ENCODE measurements at places on chromosomes 2 and 18.

DNA sequence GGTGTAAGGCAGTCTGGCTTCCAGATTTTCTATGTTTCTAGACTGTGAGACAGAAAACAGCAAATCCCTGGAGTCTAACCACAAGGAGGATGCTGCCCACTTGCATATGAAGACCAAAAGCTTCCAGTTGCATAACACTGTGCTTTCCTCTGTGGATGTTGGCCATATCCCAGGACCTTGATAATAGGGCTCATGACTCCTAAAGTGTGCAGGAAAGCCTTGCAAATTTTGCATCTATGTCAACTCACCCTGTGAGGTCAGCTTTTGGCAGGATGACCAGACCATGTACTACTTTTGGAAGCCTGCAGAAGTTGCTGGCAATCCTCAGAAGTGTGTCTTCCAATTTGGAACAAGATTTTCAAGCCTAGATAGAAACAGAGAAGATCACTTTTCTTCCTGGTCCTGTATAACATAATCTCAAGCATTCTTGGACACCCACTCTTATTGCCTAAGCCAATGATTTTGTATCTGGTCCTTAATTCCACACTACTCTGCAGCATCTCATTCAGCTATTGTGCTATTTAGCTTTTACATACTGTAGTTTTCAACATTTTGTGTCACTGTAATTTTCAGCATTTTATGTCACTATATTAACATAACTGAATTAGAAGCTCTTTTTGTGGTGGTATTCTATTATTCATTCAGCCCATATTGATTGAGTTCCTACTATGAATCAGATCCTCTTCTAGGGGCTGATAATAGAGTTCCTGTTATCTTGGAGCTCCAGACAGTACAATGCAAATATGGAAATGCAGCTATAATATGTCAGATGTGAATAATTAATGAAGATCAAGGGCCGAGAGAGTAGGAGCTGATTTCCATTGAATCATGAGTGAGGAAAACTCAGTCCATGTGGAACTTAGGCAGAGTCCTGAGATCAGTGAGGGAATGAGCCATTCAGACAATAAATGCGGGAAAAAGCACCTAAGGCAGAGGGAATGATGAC is 85.3 kb upstream of the RAB27B start:
- no peak for DNase-seq

DNA sequence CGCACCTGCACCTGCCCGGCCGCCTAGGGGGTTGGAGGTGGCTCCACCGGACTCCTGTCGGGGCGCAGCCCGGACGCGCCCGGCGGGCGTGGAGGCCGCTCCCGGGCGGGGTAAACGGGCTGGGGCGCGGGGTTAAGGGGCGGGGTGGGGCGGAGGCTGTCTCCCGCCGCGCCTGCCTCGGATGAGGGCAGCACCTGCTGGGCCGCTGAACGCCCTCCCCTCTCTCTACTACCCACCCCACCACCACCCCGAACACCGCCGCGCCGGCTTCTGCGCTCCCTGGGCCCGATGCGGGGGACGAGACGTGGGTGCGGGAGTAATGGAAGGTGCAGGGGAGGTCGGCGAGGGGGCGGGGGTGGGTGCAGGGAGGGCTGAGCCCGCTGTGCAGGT is 224.8 kb upstream of the ID2 start:
- DNase-seq: no peak

DNA sequence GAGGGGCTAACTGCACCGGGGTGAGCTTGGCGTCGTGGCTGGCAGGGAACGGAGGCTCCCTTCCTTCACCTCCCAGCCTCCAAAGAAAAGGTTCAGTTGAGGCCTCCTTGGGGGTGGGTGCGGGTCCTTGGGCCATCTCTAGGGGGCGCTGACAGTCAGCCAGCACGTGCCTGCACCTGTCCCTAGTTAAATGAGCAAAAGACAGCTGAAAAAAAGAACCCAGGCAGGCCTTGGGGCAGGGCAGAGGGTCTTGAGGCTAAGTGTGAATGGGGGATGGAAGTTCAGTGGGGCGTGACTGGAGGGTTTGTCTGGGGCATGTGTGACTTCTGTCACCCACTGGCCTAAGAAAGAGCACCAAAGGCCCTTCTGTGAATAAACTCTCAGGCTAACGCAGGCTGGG is 56.4 kb downstream of the ZFP36L2 start:
- DNase-seq: peak; percentile 77

- no peak for DNase-seq
These were observed 2.9 kb upstream of the SERPINB4 start for GRCh38 chr18:63646936-63647335.

GRCh38 chr2:3462493-3463104 is 56.7 kb downstream of the ADI1 start:
- no peak for DNase-seq

DNA sequence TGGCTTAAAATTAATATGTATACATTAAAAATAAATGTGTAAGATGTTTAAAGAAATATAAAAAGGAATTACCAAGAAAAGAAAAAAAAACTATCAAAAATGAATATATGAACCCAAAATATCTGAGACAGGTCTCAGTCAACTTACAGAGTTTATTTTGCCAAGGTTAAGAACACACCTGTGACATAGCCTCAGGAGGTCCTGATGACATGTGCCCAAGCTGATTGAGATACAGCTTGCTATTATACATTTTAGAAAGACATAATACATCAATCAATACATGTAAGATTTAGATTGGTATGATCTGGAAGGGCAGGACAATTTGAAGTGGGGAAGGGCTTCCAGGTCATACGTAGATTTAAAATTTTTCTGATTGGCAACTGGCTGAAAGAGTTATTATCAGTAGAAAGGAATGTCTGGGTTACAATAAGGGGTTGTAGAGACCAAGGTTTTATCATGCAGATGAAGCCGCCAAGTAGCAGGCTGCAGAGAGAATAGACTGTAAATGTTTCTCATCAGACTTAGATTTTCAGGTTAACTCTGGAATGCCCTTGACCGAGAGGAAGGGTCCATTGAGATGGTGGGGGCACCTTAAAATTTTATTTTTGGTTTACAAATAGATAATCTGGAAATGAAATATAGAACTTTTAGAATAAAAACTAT is 74.7 kb downstream of the EXOC6B start:
- no peak for DNase-seq

GRCh38 chr18:41745166-41746049 is 209.6 kb upstream of the PIK3C3 start:
- no peak for DNase-seq

GRCh38 chr2:4882421-4882820 is 809.8 kb upstream of the SOX11 start:
- DNase-seq: no peak

GRCh38 chr2:181430406-181431118 is 26.6 kb upstream of the ITGA4 start:
- DNase-seq: peak; percentile 72

DNA sequence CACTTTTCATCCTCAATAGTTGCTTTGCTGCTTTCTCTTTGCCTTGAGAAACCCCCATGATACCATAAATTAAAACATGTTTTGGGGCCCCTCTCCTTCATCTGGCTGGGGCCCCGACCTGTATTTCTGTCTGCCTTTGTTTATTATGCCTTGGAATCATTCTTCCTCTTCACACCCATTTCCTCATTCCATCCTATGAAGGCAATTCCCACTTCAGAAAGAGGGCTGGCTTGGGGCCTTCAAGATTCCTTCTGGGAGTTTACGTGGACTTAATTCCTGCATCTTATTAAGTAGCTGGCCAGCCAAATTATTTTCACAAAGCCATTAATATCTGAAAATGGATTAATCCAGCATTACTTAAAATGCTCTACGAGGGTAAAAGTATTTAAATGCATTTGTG is 6.8 kb upstream of the LRRTM1 start:
- DNase-seq: no peak

GRCh38 chr2:109726379-109727270 is 67.5 kb upstream of the RGPD5 start:
- no peak for DNase-seq

- DNase-seq: no peak
These were observed 116.2 kb upstream of the NPAS2 start for GRCh38 chr2:100703739-100704138.

- DNase-seq: no peak
These were observed 598.4 kb downstream of the FBXO15 start for GRCh38 chr18:73549236-73549635.

- no peak for DNase-seq
These were observed 447 bp downstream of the TRAF3IP1 start for GRCh38 chr2:238320648-238321281.

- DNase-seq: no peak
These were observed 95.4 kb upstream of the CHRNA1 start for GRCh38 chr2:174859563-174860169.

DNA sequence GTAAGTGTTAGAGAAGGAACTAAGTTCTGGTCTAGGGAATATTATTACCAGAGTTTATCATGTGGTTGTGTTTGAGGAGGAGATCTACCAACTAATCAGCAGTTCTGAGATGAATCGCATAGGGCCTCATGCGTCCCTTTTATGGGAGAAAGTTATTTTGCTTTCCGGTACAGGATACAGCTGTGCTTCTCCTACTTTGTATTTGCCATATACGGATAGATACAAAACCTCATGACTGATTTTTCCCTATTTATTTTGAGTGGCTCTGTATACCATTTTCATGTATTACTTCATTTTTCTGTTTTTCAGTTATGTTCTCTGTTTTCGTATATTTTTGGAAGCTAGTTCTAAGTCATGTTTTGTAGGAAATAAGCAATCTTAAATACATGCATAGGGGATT is 66.8 kb downstream of the ACSL3 start:
- no peak for DNase-seq

GRCh38 chr2:217662984-217663602 is 339.7 kb downstream of the TNS1 start:
- DNase-seq: no peak

- no peak for DNase-seq
These were observed 19.4 kb downstream of the FASTKD2 start for GRCh38 chr2:206784559-206785353.

GRCh38 chr2:850429-850828 is 100.2 kb upstream of the SNTG2 start:
- DNase-seq: no peak

GRCh38 chr18:33820517-33821371 is 242.7 kb downstream of the ASXL3 start:
- no peak for DNase-seq

DNA sequence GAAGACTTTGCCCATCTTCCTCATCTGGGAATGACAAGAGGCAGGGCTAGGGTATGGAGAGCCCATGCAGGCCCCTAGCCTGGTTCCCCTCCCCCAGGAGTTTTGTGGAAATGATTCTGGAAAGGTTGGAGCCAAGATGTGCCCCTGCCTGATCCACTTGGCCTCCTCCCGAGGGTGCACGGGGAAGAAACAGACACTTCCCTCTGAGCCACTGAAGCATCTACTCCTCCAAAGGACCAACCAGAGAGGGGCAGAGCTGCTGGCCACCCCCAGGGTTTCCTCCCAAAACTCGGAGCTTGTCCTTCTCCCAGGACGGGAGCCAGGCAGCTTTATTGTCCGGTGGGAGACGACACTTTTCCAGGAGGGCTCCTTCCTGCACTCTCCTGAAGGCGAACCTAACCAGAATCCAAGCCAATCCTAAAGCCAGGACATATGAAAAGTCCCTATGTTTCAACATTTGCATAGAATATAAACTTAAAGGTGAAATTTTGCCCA is 149.2 kb upstream of the COPS8 start:
- DNase-seq: no peak

- DNase-seq: no peak
These were observed 29.7 kb downstream of the ASB1 start for GRCh38 chr2:238456449-238456848.

- no peak for DNase-seq
These were observed 13.6 kb downstream of the CDH2 start for GRCh38 chr18:28163201-28163775.

- no peak for DNase-seq
These were observed 157.5 kb upstream of the LMAN1 start for GRCh38 chr18:59516356-59517155.

- DNase-seq: peak; percentile 74
These were observed 223.7 kb downstream of the CYP26B1 start for GRCh38 chr2:71923887-71924533.

DNA sequence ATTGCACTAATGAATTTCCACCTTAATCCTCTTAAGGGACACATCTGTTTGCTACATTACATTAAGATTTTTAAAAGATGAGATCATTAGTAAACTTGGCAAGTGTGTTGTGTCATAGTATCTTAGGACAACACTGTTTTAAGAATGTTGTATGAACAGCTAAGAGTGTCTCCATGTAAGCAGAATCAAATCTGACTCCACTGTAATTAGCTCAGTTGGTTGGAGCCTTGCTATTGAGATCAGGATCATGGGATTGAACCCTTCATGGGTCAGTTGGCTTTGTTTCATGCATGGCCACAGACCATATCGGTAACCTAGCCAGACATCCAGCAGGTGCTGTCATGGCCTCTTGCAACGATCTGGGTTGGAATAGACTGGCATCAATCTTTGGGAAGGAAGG is 5.2 kb downstream of the FHOD3 start:
- no peak for DNase-seq

- DNase-seq: no peak
These were observed 37.8 kb downstream of the HS6ST1 start for GRCh38 chr2:128280901-128281321.

DNA sequence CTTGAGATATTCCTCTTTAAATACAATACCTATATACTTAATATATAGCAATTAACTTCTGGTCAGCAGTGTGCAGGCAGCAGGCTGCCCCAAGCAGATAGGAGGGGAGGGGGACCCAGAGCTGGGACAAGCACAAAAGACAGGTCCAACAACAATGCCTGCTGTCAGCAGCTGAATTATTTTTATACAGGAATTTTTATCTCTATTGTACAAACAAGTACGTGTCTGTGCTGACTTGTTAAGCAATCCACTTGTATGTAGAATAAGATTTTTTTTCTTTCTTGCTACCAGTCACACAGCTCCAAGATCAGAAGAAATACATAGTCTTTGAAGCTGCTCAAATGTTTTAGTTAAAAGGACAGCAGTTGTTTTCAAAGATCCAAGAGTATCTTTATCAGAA is 16.7 kb downstream of the BCL11A start:
- DNase-seq: no peak

DNA sequence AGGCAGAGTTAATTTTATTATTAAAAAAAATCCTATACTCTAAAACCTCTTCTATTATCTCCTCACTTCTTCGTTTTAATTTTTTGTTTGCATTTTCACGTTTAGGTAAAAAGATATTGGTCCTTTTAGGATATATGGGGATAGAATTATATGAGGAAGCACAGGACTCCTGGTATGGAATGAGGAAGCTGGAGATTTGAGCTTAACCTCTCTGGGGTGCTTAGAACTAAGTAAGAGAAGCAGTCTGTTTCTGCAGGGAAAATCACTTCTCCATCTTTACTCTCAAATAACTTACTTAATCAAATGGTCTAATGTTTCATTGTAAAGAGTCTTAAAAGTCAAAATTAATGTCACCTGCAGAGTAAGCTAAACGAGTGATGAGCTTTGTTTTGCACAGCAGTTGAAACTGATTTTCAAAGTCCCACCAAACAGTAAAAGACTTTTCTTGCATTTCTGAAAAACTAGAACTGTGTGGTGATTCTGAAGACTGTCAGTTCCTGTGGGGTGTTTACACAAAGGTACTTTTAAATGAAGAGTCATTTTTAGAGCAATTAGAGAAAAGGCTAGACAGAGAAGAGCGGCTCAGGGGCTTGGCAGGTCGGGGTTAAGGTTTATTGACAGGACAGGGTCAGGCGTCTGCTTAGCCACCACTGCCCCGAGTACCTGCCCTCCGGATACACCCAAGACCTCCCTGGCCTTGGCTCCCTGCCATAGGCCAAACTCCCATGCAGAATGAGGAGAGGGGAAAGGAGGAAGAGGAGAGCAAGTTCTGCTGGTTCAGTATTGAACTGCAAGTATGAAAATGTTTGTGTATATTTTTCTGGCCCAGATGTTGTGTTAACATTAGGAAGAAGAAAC is 21.6 kb downstream of the METAP1D start:
- DNase-seq: no peak

- no peak for DNase-seq
These were observed 98.3 kb upstream of the HDAC4 start for GRCh38 chr2:239498981-239499634.

Data from hematopoietic multipotent progenitor cell treated with erythropoietin and hydrocortisone succinate and interleukin-3 and kit ligand, for 15 days (in vitro differentiated cells).